ENCODE measurements at places on chromosomes 16 and 17. TPM values are rescaled to one million over a fixed set of nuclear protein-coding genes. Genes with fewer than 3 reads are reported as not detected.

GRCh38 chr17:67386965-67387551, 10.0 kb downstream of the PITPNC1 start:
- DNase-seq = peak; percentile 82

The MT1G gene
- 39.0 TPM for total RNA-seq

- DNase-seq = peak; percentile 58
Measured at GRCh38 chr17:78125138-78125913, 3.2 kb downstream of the TMC6 start.

DNA sequence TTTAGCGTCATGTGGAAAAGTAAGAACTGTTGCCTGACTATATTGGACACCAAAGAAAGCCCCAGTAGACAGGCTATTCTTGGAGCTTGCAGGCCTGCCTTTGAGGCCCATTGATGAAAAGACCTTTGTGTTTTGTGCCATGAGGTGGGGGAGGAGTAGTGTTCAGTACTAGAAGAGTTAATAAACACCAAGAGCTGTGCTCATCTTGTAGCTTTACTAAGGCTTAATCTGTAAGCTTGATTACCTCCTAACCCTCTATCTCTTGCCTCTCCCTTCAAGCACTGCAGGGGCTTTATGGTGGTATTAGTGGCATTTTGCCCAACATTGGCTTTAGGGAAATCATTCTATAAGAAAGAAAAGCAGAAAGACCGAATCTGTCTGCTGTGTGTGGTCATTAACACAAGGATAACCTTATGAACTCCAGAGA, 220.2 kb upstream of the TBX2 start:
- DNase-seq = no peak

DNA sequence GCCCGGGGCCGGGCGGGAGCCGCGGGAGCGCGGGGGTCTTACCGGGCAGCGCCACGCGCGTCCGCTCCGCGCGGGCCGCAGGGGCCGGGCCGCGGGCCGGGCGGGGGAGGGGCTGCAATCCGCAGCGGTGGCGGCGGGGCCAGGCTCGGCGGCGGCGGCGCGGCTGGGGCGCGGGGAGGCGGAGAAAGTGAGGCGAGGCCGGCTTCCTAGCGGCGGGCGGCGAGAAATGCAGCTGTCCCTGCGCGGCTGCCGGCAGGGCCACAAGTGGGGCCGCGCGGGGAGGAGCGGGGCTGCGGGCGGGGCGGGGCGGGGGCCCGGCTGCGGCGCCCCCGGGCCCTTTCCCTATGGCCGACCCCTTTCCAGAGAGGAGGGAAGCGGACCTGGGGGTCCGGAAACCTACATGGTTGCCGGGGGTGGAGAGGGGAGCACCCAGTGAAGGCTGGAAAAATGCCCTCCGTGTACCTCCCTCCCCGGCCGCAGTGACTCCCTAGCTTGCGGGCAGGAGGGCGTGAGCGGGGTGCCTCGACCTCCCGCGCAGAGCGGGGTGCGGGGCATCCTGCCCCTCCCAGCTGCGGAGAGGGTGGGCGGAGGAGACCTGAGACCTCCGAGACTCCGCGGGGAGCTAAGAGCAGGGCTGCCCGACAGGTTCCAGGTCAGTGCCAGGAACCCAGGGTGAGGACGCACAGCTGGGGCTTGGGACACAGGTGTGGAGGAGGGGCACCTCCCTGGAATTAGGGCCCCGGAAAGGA, at the start of gene CUEDC1:
CUEDC1 (minus strand) TSS at position 230 of the 749 bp plus-strand sequence. CDS start 69,848 bp downstream, outside the sequence.
- peak; percentile 63 for DNase-seq

DNA sequence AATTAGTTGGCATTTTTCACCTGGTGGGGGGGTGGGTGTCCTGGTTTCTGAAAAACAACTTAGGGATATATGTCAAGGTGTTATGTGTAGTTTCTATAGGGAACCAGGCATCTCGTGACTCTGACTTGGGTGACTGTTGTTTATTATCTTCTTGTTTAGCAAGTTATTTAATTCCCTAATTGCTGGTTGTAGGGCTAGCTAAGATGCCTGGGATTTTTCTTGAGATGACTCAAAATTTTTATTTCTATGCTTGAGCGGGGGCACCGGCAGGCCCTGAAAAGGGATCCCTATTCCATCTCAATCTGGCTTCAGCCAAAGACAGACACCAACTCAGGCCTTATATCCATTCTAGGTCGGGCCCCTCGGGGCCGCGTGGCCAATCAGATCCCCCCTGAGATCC, 3.2 kb downstream of the DPH1 start:
- DNase-seq = no peak

GRCh38 chr16:84277244-84277823, 17.3 kb upstream of the WFDC1 start:
- DNase-seq = peak; percentile 84

DNA sequence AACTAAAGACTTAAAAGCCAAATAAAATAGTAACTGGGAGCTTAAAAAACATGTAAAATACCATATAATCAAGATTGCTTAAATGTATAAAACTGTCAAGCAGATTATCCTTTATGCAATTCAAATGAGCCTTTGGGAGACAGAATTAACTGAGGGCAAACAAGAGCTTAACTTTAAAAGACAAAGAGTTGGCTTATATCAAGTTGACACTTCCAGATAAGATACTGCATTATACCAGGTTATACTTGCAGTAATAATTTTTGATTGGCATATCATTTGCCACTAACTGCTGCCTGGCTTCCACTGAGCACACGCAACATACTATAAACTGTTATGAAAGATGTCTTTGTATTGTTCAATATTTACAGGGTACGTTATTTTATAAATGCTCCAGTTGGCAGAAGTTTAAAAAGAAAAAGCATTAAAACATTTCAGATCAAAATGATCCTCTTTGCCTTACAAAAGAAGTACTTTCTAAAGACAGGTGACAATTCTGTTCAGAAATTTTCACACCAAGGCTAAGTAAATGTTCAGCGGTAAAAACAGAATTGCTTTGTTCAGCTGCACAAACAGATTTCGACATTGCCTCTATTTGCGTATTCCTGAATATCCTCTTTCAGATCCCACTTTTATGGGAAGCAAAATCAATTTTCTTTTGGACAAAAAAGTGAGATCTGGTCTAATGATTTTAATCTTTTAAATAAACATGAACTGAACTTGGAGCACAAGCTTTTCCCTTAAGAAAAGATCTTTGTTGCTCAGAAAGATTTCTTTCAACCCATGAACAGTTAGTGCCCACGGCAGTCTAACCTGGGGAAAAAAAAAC, 50.7 kb downstream of the TOX3 start:
- no peak for DNase-seq
